ENCODE measurements at places on chromosomes 3 and 15.

DNA sequence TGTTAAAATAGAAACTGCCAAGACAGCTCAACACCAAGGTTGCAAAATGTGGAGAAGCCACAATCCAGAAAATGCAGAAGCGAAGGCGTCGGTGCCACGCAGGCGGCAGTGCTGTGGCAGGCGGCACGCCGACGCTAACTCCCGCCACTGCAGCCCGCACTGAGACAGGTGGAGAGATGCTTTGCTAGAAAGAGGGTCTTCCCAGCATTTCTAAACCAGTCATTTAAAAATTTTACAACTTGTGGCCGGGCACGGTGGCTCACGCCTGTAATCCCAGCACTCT is 23.2 kb downstream of the CYFIP1 start:
- no peak for DNase-seq

DNA sequence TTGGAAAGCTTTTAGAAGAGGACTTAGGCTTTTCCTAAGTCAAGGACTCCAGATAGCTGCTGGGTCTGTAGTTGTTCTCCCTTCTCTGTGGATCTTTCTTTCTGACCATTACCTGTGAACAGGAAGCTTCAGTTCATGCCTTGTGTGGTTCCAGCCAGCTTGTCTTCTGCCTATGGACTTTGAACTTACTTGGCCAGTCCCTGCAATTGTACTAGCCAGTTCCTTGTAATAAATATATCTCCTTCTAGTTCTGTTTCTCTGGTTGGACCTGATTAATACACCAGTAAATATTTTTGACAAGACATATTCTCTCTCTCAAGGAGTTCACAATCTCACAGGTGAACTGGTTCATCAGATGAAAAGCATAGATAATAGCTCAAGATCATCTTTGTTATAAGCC is 341.3 kb upstream of the DPPA4 start:
- DNase-seq: no peak

DNA sequence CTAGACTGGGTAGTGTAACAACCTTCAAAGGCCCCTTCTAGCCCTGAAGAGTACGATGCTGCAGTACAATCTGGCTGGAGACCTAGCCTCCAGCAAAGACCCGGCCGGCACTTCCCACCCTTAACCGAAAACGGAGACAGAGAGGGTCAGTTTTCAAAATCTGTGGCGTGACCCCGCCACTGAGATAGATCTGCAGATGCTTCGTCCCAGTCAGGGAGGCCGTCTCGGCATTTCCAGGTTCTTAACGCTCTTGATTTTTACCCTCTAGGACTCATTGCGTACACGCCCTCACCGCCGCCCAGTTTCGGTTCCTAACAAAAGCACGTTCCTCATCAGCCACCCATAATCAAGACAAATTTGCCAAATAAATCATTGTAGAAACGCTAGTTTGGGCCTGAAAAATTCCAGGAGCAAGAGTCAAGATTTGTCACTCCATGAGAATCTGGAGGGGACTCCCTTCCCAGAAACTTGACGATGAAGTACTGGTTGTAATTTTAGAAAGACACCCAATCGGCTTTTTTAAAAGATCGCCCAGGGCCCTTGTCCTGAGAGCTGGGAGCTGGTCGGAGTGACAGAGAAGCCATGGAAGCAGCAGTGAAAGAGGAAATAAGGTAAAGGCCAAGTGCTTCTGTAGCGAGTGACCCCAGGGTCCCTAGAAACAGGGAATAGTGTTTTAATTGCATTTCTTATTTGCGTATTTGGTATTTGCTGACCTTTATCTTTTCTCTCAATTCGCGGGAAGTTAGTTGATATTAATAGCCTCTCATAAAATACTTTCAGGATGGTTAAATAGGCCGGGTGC is 868 bp upstream of the TMEM87A start:
- peak; percentile 45 for DNase-seq

DNA sequence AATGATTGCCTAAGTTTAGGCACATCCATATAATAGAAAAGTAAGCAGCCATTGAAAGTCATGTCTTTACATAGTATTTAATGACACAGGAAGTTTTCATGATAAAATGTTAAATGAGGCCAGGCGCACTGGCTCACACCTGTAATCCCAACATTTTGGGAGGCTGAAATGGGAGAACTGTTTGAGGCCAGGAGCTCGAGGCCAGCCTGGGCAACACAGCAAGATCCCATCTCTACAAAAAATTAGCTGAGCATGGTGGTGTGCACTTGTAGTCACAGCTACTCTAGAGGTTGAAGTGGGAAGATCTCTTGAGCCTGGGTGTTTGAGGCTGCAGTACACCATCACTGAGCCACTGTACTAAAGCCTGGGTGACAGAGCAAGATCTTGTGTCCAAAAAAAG is 59.4 kb downstream of the SETMAR start:
- DNase-seq: no peak

GRCh38 chr3:42655980-42656679 is 2.6 kb downstream of the ZBTB47 start:
- DNase-seq: no peak

DNA sequence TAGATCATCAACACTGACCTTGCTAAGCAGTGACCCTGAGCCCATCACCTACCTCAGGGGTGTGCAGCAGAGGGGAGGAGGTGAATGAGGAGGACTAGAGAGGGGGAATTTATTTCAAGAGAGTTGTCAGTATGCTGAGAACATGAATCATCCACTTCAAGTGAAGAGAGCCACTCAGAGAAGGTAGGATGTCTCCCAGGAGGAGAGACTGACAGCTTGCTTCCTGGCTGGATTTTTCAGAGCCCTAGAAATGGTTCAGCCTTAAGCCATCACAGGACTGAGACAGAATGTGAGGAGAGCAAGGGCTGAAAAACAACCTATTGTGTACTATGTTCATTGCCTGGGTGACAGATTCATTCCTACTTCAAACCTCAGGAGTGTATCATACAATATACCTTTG is 34.8 kb downstream of the CCNL1 start:
- DNase-seq: no peak

DNA sequence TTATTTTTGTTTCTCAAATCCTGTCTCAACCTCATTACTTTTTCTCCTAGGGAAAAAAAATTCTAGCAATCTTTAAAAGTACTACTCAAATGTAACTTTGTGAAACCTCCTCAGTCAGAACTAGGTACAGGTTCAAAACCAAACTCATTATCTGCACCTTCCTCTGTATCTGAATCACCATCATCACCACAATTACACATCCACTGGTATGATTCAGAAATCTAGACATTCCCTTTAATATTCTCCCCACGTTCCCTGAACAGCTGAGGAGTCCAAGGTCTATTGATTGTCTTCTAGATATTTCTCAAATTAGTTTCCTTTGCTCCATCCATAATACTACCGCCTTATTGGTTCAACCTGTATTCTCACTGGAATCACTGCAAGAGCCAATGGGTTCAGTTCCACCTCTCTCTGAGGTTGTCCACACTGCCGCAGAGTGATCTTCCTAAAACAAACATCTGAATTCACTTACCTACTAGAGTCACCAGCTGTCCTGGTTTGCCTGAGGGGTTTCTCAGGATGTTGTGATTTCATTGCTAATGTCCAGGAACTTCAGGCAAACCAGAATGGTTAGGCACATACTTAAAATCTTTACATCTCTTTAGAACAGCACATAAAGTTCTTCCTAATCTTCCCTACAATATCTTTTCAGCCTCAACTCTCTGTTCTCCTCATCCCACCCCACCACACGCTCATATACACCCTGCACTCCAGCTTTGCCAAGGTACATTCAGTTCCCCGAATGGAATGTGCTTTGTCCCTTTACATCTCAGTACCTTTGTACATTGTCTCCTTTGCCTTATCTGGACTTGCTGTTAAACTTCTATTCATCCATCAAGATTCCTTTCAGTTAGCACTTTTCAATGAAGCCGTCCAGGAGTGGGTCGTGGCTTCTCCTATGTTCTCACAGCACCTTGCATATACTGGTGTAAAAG is 24.2 kb downstream of the ATP13A4 start:
- DNase-seq: no peak

- no peak for DNase-seq
Measured at GRCh38 chr15:29970402-29970695, 112.4 kb upstream of the GOLGA8J start.

DNA sequence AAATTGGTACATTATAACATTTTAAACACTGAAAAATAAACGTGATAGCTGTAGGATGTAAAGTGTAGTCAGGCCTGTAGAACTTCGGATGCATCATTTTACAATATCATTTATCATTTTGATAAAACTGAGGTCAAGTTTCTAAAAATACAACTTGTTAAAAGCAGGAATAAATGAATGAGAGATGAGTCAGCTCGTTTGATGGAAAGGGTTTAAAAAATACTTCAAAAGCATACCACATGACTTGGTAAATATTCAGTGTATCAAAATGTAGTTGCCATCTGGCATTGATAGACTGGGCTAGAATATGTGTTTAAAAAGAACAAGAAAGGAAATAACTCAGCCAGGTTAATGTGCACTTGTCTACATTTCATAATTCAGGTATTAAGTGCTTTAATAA is 357.0 kb downstream of the TIGIT start:
- DNase-seq: no peak

GRCh38 chr3:159371961-159372360 is 570.1 kb downstream of the MFSD1 start:
- no peak for DNase-seq

DNA sequence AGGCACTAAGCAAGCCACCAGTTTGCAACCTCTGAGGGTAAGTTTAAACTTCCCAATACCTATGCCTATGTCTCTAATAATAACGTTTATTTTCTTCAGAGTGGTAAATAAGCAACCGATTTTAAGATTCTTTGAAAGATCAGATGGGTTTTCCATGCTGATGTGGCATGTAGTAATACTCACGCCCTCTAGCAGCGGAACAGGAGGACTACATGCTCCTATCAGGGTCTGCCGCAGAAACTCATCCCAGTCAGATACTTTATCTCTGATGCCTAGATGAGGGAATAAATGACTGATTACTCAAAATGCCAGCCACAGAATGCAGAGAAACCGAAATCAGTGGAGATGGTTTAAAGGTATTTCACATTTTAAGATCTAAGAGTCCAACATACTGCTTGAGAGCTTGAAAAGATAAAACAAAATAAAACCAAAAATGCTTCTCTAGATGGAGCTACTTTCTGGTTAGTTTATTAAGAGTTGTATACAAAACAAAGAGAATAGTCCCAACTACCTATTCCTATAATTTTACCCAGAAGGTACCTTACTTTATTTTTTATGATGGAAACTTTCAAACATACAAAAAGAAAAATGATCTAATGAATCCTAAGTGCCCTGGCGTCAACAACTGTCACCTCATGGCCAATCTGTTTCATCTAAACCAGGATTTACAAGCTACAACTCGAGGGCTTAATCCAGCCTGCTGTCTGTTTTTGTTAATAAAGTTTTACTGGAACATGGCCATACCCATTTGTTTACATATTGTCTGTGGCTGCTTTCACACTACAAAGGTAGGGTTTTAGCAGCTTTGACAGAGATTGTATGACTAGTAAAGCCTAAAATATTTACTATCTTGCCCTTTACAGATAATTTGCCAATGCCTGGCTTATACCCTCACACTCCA is 37.5 kb upstream of the STIMATE start:
- DNase-seq: peak; percentile 34

GRCh38 chr3:4981294-4981664 is 2.0 kb downstream of the BHLHE40 start:
- no peak for DNase-seq

- no peak for DNase-seq
Measured at GRCh38 chr3:122928396-122929187, 99.0 kb downstream of the SEMA5B start.

- no peak for DNase-seq
Measured at GRCh38 chr3:62134061-62134496, 239.3 kb downstream of the FEZF2 start.

DNA sequence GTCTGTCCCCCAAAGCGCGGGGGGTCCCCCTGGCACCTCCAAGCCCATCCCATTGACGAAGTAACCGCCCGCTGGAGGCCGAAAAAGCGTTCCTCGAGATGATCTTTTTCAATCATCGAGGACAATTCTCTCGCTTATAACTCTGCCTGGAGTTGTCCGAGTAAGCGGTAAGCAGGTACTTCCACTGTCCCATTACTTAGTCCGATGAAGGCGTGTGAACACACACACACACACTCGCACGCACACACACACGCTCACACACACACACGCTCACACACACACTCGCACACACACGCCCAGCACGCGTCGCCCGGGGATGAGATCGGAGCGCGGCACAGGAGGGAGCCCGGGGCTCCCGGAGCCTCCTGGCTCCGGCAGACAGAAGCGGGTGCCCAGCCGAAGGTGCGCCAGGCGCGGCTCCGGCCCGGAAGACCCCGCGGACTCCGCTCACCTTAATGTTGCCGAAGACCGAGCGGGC is 430 bp downstream of the SLCO2A1 start:
- DNase-seq: no peak

- no peak for DNase-seq
Measured at GRCh38 chr3:140316466-140316865, 361.4 kb upstream of the TRIM42 start.

DNA sequence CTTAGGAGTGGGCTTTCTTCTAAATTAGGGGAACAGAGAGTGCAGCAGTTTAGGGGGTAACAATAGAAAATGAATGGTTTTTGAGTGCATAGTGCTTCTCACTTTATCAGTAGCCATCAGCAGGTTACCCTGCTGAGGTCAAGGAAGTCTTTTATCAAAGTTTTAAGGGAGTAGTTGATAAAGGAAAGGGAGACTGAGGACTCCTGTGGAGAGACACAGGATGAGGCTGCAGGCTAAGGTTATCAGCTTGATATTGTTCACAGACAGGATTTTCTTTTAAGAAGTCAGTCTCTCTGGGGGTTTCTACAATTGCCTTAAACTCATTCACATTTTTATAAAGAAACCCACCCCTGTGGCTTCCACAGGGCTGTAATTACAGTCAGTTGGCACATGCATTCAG is 205.0 kb downstream of the AGBL1 start:
- DNase-seq: no peak

- no peak for DNase-seq
Measured at GRCh38 chr3:33041909-33042308, 55.0 kb downstream of the GLB1 start.

GRCh38 chr3:110618512-110619226 is 452.9 kb upstream of the NECTIN3 start:
- no peak for DNase-seq

DNA sequence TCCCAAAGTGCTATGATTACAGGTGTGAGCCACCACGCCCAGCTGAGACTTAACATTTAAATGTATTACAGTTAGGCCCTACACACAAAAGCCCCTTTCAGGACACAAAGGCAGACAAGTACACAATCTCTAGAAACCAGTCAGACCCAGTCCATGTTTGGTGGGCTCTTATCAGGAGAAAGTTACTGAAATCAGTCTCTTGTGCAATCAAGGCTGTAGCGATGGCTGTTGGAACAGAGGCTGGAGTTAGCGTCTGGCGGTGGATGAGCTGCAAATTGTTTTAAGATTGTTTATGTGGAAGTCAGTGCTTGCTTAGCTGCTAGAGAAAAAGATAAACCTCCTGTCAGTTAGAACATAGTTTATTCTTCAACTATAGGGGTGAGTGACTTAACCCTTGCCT is 89.5 kb upstream of the SNRPN start:
- DNase-seq: no peak

DNA sequence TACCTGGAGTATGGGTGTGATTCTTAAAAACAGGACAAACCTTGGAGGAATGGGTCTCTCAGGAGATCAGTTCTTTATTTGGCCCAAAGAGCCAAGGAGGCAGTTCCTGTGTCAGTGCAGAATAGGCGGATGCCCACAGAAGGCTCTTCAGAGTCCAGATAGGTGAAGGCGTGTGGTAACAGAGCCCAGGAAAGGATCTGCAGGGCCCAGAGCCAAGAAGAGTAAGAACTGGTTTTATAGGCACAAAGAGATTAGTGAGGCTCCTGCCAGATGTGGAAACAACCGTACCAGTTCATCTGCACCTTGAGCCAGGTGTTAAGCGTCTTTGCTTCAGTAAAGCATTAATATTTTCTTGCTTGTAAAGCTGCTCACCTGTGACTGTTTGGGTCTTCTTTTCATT is 140.1 kb upstream of the BFSP2 start:
- DNase-seq: no peak
